T-cell (primary cell): ENCODE measurements at places on chromosomes 16 and 17.

GRCh38 chr16:79599837-79600637 lies 500 bp downstream of the MAF start:
- DNase-seq, result peak; percentile 54

GRCh38 chr17:66098040-66098439 lies 93.9 kb downstream of the CEP112 start:
- no peak for DNase-seq

- DNase-seq, result peak; percentile 22
Observed at GRCh38 chr17:41917679-41918313, 955 bp downstream of the ACLY start.

DNA sequence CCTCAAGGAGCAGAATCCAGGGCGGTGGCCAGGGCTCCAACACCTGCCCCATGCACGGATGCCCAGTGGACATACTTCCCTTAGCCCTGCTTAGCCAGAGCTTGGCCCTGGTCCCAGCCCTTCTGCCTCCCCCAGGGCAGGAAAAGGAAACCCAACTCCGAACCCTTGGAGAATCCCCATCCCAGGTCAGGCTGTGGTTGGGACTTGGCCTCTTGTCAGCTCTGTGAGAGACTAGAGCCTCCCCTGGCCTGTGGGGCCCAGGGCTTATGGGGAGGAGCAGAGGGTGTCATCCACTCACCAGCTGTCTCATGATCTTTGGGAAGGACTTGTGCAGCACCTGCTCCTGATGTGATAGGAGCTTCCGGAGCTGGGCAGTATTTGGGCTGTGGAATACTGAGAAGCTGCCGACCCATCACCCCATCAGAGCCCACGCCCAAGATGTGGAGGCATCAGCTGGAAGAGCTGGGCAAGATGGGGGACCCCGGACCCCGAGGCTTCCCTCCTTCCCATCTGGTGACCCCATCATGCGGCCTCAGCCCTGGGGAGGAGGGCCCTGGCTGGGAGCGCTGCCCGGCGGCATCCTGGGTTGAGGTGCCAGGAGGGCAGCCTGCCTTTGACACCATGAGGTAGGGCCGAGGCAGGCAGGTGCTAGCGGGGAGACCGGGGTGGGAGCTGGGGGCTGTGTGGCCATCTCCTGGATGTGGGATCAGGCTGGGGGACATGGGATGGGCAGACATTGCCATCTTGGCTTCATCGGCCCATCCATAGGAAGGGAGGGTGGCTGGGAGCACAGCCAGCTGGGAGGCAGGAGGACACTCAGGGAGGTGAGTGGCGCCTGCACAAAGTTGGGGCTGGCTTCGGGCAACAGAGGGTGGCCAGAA lies 45.1 kb downstream of the TNFRSF13B start:
- DNase-seq, result no peak

GRCh38 chr17:9959377-9959981 lies 54.4 kb upstream of the RCVRN start:
- no peak for DNase-seq

- DNase-seq, result no peak
Observed at GRCh38 chr16:12294471-12294870, 317.9 kb downstream of the SNX29 start.

- no peak for DNase-seq
Observed at GRCh38 chr16:64865069-64865696, 256.7 kb downstream of the CDH11 start.

DNA sequence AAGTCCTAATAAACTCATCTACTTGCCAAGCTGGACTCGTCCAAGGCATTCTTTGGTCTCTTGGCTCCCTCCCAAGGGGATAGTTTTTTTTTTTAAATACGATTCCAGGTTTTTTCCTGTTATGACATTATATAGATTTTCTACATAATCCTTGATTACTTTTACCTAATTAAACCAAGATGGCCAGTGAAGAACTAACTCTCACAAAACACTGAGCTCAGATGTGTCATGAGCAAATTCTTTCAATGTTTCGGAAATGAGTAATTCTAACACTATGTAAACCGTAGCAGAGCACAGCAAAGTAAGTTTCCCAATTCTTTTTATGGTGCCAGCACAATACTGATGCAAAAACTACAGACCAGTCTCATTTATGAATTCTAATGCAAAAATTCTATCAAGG lies 1.8 kb downstream of the ZNF23 start:
- no peak for DNase-seq

GRCh38 chr17:75773121-75773807 lies 8.3 kb upstream of the GALK1 start:
- no peak for DNase-seq

DNA sequence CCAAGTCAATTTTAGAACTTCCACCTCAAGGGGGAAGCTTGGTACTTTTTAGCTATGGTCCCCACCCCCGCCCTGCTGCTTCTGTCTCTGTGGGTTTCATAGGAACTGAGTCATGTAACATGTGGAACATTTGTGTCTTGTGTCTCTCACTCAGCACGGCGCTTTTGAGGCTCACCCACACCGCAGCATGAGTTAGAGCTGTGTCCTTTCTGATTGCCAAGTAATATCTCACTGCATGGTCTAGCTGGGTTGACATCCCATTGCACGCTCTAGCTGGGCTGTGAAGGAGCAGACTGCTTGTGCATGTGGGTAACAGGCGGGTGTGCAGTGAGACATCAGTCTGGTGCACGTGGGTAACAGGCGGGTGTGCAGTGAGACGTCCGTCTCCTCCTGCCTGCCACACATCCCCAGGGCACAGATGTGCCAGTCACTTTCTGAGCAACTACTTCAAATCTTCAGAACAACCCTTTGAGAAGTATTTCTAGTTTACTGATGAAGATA lies 26.4 kb upstream of the SLC7A5 start:
- DNase-seq, result peak; percentile 28

DNA sequence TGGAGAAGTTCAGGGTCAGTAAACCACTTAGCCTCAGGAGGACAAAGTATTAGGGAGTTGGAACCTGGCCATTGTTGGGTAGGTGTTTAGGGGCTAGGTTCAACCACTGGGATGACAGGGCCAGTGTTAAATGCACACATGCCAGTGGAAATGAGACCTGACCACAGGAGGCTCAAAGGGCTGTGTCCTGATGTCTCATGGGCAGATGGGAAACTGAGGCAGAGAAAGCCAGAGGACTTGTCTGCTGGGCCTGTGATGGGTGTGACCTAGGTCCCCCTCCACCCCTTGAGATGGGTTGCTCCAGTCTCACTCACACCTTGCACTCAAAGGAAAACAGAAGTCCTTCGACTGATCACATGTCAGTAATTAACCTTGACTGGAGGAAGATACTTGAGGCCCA lies 16.0 kb downstream of the CPNE2 start:
- DNase-seq, result no peak

DNA sequence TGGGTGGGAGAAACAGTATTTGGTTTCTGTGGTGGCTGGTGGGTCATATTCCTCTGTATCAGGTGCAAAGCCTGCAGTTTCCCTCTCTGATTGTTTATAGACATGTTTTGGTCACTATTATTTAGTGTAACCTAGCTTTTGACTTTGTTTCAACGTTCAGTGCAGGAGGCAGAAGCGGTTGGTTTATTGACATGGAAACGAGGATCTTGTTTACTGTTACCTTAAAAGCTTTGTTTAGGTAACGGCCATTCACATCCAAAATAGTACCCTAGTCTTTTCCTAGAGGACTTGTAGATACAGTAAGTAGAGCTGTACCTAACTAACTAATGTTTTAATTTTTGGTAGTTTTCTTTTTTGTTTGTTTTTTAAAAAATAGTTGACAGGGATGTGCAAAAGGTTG lies 3.5 kb downstream of the MSI2 start:
- DNase-seq, result no peak

DNA sequence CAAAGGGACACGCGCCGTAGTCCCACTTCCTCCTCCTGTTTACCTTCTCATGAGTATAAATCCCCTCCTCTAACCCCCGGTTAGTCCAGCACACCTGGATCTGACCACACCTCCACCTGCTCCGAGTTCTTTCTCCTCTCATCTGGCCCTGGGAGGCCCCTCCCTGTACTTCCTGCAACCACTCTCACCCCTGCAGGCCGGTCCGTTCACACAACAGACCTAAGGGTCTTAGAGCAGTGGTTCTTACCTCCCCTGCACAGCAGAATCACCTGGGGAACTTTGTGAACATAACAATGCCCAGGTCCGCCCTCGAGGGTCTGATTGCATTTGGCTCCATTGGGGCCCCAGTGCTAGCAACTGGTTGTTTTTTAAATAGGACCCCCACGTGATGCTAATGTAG lies 24.8 kb downstream of the TMEM114 start:
- no peak for DNase-seq

- peak; percentile 30 for DNase-seq
Observed at GRCh38 chr16:79598348-79599181, 2.0 kb downstream of the MAF start.

DNA sequence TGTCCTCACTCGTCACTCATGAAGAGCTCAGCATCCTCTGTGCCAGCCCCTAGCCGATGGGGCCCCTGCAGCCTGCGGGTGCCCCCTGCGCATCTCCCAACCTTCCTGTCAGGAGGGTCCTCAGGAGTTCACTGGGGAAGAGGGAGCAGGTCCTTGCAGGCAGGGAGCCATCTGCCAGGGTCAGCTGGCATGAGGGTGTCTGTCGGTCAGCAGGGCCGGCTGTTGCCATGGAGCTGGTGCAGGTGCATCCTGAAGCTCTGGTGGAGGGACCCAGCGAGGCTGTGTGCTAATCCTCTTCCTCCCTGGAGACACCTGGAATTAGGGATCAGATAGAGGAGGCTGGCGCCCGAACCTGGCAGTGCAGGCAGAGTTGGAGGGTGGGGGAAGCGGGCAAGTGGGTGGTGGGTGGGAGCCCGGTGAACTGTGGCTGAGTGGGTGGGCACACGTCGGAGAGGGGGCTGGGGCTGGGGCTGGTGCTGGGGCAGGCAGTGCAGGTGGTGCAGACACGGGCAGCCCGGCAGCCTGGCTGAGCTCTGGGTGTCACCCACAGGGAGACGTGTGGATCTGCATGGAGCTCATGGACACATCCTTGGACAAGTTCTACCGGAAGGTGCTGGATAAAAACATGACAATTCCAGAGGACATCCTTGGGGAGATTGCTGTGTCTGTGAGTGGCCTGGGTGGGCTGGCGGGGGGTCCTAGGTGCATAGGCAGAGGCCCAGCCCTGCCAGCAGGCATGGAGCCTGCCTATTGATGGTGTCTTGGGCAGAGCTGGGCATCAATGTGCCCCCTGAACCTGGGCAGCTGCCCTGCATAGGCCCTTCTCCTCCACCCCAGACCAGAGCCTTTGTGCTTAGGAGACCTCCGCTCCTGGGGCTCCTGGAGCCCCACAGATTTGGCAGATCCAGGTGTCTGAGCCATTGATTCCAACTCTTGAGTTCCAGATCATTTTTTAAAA lies 17.4 kb downstream of the MAP2K3 start:
- no peak for DNase-seq

DNA sequence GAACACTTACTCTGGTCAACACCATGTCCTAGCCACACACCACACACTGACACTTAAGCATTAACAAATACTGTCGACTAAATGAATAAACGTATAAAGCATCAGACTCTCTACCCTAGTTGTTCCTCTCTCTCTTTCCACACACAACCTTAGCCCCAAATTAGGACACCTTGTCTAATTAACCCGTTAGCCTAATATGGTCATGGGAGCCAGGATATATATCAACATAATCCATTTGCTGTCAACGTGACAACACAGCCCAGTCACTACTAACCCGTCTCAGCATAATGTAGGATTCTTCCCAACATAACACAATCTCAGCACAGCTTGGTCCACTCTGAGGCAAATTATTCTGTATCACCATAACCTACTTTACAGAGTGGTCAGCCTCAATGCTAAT lies 2.2 kb downstream of the DVL2 start:
- DNase-seq, result no peak

DNA sequence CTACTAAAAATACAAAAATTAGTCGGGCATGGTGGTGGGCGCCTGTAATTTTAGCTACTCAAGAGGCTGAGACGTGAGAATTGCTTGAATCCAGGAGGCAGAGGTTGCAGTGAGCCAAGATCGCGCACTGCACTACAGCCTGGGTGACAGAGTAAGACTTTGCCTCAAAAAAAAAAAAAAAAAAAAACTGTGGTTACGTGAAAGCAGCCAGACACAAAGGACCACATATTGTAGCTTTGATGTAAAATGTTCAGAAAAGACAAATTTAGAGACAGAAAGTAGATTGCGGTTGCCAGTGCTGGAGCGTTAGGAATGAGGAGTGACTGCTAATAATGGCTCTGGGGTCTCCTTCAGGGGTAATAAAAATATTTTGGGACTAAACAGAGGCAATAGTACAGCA lies 4.0 kb upstream of the MEAK7 start:
- peak; percentile 67 for DNase-seq

DNA sequence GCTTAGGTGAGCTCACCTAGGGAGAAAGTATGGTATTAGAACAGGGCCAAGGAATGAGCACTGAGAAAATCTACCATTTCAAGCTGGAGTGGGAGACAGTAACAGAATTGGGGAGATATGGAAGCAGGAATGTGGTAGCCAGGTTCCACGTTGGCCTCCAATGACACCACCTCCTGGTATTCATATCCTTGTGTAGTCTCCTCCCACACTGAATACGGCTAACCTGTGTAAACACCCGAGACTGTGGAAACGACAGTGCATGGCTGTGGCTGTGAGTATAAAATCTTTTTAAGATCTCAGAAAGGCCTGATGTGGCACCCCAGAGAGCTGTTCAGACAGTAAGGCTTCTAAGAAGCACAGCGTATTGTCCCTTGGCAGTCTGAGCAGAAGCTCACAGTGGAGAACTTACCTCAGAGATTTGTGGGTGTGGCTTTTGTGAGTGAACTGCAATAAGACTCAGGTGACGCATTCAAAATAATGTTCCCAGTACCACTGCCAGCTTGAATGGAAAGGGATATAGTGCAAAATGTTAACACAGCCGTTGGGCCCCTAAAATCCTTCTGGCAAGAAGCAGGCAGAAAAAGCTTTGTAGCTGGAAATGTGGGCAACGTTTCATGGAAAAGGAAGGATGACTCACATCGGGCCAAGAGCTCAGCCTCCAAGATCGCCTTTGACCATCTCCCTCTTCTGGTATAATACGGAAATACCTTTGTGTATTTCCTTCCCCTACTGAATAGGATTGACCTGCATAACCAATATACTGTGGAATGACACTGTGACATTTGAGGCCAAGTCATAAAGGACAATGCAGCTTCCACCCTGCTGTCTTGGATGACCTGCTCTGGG lies 14.4 kb downstream of the SDR42E1 start:
- DNase-seq, result no peak

DNA sequence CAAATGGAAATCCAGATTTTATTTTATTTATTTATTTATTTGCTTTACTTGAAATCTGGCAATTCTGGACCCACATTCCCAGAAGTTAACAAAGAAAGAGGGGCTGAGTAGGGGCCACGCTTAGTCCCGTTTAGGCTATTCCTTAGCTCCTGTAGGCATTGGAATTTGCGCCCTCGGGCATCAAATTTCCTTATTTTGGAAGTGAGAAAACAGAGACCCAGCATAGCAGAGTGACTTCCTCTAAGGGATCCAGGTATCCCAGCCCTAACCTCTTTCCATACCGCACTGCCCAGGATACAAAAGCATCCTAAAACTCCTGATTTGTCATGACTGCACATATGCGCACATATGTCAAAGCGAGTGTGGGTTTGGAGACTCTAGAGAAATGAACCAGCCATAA lies 19.0 kb upstream of the SMG1 start:
- no peak for DNase-seq

GRCh38 chr16:81797443-81797842 lies 18.4 kb downstream of the PLCG2 start:
- DNase-seq, result no peak
